ENCODE measurements at places on chromosomes 3 and 15.

DNA sequence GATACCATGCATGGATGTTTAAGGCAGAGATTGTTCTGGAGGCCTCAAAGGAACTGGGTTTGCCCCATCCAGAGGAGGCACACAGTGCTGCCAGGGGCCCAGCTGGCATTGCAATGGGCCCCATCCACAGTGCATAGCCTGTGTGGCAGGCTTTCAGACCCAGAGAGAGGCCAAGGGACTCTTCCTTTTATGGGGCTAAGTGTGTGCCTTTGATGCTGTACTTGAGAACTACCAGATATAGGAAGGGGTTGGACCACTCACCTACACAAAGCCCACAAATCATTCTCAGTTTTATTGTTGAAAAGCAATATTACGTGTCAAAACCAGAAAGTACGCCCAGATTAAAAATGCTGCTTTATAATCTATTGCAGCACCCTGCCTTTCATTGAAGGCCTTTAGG is 134.9 kb downstream of the EPHB1 start:
- no peak for DNase-seq

GRCh38 chr3:156689608-156690007 is 15.2 kb downstream of the TIPARP start:
- DNase-seq = no peak

DNA sequence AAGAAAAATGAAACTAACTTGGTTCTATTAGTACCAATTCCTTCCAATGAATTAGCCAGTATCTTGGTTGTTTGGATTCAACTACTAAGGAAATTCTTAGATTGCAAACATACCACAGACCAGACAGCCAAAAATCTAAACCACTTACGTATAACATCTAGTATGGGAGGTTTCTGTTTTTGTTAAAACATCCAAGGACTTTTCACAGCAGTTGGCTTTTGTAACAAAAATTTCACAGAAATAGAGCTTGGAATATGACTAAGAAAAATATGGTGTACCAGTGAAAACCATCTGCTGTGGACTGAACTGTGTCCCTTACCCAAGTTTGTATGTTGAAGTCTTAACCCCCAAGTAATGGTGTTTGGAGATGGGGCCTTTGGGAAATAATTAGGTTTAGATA is 199.2 kb downstream of the OTOL1 start:
- DNase-seq = no peak

GRCh38 chr3:39096775-39097174 is 10.7 kb downstream of the GORASP1 start:
- no peak for DNase-seq

- no peak for DNase-seq
Measured at GRCh38 chr15:36782681-36783080, 203.3 kb downstream of the CDIN1 start.

- no peak for DNase-seq
Measured at GRCh38 chr3:106172780-106173179, 304.0 kb upstream of the CBLB start.

DNA sequence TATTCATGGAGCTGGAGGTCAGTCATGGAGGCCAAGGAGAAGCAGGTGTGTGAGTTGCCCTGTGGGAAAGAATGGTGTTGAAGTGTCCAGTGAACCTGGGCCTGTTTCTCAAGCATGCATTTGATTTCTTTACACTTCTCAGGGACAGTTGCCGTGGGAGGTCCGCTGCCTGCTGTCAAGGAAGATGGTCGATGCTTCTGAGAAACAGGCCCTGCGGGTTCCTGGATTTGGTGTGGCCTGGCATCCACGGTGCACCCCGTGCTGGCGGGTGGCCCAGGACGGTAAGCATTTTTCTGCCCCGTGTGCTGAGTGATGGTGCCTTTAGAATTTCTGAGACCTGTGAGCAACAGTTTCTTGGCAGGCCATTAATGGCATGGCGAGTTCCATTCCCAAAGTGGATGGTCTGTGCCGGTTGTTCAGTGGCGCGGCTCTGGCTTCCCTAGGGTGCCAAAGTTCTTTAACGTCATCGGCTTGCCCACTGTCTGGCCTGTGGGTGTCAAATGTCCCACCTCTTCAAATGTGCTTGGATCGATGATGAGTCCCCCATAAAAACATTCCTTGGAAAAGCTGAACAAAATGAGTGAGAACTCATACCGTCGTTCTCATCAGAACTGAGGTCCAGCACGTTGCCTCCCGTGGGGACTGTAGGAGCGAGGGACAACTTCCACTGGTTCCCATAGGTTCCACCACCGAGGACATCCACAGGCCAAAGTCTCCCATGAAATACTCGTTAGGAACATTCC is 107.2 kb downstream of the SNRPN start:
- no peak for DNase-seq

GRCh38 chr3:142853270-142854168 is 35.4 kb downstream of the PCOLCE2 start:
- DNase-seq = no peak

- peak; percentile 37 for DNase-seq
Measured at GRCh38 chr3:57983734-57984518, 24.3 kb upstream of the FLNB start.

DNA sequence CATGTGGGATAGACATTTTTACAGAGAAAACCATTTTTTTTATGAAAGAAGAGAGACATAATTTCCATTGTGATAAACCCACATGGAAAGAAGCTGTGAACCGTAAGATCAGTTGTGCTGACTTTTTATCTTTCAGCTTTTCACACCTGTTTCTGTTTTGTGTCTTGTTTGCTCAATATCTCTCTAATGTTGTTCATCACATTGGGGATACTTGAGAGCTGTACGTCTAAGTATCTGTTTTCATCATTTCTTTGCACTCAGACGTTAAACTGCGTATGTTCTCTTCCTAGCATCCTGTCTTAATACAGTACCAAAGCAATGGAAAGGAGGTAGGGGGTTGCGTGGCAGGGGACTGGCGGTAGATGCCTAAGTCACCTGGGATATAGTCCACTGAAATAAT is 449.0 kb downstream of the NAALADL2 start:
- no peak for DNase-seq

DNA sequence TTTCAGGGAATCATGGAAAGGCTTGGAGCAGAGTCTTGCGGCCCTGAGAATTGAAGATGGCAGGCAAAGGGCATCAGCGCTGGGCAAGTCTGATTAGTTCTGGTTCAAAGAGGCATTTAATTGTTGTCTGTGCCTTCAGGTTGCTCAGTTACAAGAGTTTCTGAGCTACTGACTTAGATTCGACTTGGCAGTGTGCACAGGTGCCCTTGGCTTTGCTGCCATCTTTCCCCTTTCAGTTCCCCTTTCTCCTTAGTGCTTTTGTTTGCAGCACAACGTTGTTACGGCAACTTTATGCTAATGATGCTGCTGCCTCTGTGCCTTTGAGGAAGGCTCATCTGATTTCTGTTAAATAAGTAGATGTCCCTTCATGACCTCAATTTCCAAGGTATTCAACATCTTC is 12.5 kb downstream of the P2RY14 start:
- no peak for DNase-seq

GRCh38 chr3:112360561-112360960 is 27.6 kb downstream of the CD200 start:
- DNase-seq = no peak

GRCh38 chr3:45473841-45474240 is 85.5 kb downstream of the LARS2 start:
- DNase-seq = no peak

DNA sequence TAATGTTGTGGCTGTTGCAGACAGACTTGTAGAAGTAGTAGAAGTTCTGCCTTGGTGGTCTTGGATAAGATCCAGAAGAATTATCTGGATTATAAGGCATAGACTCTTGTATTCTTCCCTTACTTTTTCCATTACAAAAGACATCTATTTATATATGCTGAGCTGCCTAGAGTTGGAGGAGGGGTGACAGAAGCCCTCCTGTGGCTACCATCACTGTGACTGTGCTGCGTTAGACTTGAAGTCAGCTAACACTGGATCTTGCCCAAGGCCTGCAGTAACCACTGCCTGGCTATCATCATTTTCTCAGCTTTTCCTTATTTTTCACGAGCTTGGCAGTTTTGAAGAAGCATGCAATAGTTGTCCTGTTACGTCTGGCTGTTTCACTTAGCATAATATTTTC is 684.8 kb upstream of the BCHE start:
- no peak for DNase-seq

GRCh38 chr15:41562244-41562643 is 3.2 kb downstream of the TYRO3 start:
- no peak for DNase-seq

Data from activated CD4-positive, alpha-beta T cell treated with anti-CD3 and anti-CD28 coated beads, Interleukin-2, amount 50 U/mL, for 4 hours (primary cell).